Right ventricle myocardium inferior (tissue), 1 donor: ENCODE measurements at places on chromosomes 7 and 10. TPM values are rescaled to one million over a fixed set of nuclear protein-coding genes. Genes with fewer than 3 reads are reported as not detected.
A peak's percentile ranks its signal among the peaks of the same experiment; 100 is the strongest.

DNA sequence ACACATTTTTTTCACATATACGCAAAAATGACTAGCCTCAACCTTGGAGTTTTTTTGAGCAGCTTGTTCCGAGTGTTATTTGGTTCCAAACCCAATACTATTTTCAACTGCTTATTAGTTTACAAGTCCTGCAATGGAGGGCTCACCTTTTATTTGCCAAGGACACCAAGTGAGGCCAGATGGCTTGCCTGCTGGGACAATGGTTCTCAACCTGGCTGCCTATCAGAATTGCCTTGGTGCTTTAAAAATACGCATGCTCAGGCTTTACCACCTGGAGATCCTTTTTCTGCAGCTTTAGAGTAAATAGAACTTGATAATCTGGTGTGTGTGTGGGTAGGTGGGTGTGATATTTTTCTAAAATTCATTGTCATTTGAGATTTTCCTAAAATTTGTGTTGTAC lies 276.8 kb downstream of the MTERF1 start:
- no peak for DNase-seq

Gene FXYD4
- not detected for total RNA-seq

Gene MOGAT3
- total RNA-seq, result not detected

- no peak for DNase-seq
These were observed 195.8 kb upstream of the HABP2 start for GRCh38 chr10:113356794-113357680.

Gene PIK3CG
- total RNA-seq, result 2.5 TPM

Gene SLC26A5
- not detected for total RNA-seq

Gene FAM25A
- not detected for total RNA-seq

- DNase-seq, result peak; percentile 16
These were observed 3.2 kb downstream of the PPRC1 start for GRCh38 chr10:102135956-102136526.

- no peak for DNase-seq
These were observed 355.9 kb downstream of the KCNMA1 start for GRCh38 chr10:77281719-77282118.

GRCh38 chr10:17464545-17464944 lies 10.2 kb upstream of the ST8SIA6 start:
- DNase-seq, result no peak

DNA sequence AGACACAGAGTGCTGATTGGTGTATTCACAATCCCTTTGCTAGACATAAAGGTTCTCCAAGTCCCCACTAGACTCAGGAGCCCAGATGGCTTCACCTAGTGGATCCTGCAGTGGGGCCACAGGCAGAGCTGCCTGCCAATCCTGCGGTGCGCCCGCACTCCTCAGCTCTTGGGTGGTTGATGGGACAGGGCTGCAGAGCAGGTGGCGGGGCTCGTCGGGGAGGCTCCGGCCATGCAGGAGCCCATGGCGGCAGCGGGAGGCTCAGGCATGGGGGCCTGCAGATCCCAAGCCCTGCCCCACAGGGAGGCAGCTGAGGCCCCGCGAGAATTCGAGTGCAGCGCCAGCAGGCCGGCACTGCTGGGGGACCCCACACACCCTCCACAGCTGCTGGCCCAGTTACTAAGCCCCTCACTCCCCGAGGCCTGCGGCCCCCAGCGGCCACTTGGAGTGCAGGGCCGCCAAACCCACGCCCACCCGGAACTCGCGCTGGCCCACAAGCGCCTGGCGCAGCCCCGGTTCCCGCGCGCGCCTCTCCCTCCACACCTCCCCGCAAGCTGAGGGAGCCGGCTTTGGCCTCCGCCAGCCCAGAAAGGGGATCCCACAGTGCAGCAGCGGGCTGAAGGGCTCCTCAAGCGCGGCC lies 7.7 kb upstream of the BET1 start:
- DNase-seq, result no peak

DNA sequence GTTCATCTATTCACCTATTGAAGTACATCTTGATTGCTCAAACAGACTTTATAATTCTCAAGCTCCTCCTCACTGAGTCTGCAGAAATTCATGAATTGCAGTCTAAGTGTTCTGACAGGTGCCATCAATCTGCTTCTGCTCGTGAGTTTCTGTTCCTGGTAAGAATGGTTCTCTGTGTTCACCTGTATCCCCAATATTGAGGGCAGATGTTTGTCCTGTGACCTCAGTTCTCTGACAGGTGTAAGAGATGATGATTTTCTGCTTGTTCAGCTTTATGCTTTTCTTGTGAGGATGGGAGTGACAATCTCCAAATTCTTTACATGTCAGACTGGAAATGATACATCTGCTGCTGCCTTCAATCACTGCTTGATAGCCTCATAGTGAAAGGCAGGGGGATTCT lies 736.9 kb upstream of the COBL start:
- no peak for DNase-seq

- no peak for DNase-seq
These were observed 1.3 kb upstream of the C10orf67 start for GRCh38 chr10:23345861-23346260.

DNA sequence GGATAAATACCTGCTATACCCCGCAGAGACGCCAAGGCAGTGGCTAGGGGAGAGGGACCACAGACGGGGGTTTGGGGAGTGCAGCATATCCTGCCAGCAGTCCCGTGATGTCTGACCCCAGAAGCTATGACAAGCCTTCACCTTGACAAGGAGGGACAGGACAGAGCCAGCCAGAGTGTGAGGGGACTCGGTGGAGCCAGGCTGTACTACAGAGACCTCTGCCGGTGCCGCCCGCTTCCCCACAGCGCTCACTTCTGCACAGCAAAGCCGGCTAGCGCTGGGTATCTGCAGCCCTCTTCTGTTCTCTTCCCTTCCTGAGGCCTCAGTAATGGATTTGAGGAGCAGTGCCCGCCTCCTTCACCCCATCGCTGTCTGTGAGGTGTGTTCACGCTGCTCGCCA lies 47.0 kb upstream of the PFKP start:
- DNase-seq, result no peak

- DNase-seq, result no peak
These were observed 40.0 kb upstream of the CTBP2 start for GRCh38 chr10:125200396-125200795.

DNA sequence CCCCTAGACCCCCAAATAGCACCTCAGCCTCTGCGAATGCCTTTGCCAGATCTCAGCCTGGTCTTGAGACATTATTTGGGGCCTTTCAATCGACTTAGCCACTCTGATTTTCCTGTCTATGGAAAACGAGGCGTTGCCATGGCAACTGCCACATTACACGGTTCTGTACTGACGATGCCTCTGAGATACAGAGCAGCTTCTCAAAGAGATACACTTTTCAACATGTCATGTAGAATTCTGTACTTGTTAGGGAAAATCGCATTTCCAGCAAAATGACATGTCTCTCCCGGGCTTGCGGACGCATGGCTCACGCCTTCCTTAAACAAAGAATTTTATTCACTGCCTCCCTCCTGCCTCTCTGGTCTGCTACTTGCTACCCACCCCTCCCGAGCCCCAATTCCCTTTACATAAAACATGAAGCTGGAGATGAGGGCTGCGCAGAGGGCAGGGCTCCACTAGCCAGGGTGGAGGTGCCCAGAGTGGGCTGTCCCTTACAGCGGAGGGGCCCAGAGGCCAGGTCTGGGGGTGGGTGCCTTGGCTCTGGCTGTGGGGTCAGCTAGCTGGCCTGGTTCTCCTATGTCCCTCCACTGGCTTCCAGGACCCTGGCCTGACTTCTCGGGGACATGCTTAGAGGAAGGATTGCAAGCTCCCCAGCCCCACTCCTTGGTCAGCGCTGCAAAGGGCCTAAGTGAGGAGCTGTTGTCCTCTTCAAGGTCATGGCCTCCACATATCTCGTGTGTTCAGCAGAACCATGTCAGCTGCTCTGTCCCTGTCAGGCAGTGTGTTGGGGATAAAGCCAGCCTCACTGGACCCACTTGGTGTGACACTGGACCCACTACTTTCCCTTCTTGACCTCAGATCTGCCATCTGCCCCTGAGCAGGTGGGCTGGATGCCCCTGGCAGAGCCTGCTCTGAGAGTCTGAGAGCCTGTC lies 342.5 kb downstream of the RPS24 start:
- no peak for DNase-seq

- peak; percentile 76 for DNase-seq
These were observed 232.5 kb downstream of the SKIDA1 start for GRCh38 chr10:21292763-21293517.

GRCh38 chr10:128854963-128855362 lies 612.1 kb upstream of the MGMT start:
- DNase-seq, result peak; percentile 89

DNA sequence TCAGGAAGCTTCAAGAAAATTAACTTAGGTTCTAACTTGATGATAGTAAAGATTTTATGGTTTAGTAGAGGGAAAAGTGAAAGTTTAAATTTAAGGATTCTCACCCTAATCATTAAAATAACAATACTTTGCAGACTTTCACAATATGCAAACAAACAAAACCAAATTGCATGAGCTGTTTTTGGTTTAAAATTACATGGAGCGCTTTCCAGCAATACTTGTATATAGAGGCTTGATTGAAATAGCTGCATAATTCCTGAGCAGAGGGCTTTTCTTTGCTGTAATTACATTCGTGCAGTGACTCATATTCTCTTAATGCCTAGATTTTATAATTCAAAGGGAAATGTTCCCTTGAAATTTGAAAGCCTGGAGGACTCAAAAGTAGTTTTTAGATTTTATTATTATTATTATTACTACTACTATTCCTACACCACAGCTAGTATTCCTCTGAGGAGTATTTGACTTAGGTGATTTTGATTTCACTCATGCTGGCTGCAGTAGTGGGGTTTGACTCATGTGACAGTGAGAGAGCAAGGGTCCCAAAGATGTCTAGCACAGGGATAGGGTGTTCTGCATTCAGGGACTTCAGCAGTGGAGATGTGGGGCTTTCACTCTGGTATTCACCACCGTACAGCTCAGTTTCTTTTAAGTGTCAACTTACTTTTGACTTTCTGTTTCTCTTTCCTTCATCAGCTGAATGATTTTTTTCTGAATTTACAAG lies 138.1 kb downstream of the ADAM22 start:
- DNase-seq, result no peak

DNA sequence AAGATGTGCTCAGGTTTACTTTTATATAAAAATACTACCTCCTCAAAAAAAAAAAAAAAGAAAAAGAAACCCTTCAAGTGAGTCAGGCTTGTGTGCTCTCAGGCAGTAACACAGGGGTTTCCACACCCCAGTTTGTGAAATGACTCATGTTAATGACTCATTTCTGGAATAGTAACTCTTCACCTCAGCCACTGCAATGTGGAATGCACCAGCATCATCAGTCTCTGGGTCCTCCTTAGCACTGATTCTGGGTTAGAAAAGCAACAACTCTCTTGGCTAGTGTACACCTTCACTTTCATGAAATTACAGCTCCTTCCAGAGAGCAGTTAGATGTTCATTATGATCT lies 110.6 kb downstream of the EMX2 start:
- DNase-seq, result no peak

GRCh38 chr7:143394068-143394467 lies 12.9 kb downstream of the ZYX start:
- no peak for DNase-seq

Gene RSPH10B2
- not detected for total RNA-seq

DNA sequence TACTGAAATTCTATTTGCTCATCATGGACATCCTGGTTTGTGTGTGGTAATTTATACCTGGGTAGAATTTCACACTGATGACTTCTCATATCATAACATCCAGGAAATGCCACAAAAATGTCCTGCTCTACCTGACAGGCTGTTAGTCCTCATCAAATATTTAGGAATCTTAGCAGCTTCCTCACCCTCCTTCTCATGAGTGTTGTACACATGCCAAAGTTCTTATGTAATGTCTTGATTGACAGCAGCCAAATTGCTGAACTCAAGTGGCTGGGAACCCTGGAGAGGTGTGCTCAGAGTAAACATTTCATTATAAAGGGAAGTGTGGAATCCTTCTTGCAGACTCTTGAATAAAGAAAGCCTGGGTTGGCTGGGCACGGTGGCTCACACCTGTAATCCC lies 8.9 kb downstream of the EEPD1 start:
- no peak for DNase-seq

- no peak for DNase-seq
These were observed 595.5 kb downstream of the INHBA start for GRCh38 chr7:41107330-41107937.

- DNase-seq, result no peak
These were observed 1.1 kb upstream of the CNTNAP2 start for GRCh38 chr7:146115548-146115850.

Gene MACC1
- 0.16 TPM for total RNA-seq

GRCh38 chr7:134995239-134996096 lies 9.2 kb downstream of the AGBL3 start:
- no peak for DNase-seq

- DNase-seq, result no peak
These were observed 186.2 kb upstream of the NPSR1 start for GRCh38 chr7:34471844-34472243.

Gene NYAP1
- 0.54 TPM for total RNA-seq

DNA sequence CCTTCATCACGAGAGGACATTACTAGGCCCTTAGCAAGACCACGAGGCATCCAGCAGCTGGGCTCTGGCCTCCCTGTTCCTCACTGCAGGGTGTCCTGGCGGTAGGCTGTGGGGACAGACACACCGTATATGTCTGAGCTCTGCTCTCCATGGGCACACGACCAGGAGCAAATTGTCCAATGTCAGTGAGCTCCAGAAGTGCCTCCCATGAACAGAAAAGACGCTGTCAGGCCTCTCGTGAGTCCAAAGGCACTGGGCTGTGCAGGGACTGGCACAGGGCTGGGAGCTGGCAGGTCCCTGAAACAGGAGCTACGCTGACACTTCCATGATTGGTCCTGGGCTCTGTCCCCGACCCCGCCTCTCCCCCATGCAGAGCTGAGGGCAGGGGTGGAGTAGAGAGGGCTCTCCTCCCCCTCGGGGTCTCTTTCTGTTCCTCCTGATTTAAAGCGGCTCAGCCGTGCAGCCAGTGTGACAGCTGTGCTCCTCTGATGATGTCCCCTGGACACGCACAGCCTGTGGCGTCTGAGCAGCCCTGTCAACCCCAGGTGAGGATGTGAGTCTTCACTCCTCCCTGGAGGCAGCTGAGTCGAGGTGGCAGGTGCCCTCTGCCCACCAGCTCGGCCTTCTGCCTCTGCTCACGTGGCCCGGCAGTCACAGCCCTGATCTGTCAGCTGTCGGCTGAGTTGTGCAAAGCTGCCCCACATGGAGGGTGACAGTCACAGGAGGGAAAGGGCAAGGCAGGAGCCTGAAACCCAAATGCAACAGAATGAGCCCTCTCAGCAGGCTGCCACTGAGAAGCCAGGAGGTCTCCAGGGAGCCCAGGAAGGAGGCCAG lies 13.0 kb downstream of the ANTXRL start:
- DNase-seq, result no peak

Gene PRR15
- total RNA-seq, result 0.32 TPM
